Stimulated activated CD8-positive, alpha-beta memory T cell treated with anti-CD3 and anti-CD28 coated beads, Interleukin-4, amount 100 ng/mL, for 48 hours (primary cell): ENCODE measurements at places on chromosomes 6 and 20.

DNA sequence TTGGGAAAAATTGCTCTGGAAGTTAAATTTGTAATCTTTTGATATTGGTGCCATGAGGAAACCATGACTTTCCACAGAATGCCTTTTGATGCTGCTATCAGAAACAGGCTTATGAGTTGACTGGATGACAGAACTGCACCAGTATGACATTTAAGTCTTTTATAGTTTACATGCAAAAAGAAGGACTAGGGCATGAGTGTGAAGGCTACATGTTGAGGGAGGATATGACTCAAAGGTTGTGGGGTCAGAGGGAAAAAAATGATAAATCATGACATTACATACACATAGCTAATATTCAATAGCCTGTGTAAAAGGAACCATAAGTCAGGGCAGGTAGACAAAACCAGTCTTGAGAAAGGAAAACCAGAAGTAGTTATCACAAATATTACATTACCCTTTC is 182.2 kb downstream of the COL12A1 start:
- no peak for DNase-seq

DNA sequence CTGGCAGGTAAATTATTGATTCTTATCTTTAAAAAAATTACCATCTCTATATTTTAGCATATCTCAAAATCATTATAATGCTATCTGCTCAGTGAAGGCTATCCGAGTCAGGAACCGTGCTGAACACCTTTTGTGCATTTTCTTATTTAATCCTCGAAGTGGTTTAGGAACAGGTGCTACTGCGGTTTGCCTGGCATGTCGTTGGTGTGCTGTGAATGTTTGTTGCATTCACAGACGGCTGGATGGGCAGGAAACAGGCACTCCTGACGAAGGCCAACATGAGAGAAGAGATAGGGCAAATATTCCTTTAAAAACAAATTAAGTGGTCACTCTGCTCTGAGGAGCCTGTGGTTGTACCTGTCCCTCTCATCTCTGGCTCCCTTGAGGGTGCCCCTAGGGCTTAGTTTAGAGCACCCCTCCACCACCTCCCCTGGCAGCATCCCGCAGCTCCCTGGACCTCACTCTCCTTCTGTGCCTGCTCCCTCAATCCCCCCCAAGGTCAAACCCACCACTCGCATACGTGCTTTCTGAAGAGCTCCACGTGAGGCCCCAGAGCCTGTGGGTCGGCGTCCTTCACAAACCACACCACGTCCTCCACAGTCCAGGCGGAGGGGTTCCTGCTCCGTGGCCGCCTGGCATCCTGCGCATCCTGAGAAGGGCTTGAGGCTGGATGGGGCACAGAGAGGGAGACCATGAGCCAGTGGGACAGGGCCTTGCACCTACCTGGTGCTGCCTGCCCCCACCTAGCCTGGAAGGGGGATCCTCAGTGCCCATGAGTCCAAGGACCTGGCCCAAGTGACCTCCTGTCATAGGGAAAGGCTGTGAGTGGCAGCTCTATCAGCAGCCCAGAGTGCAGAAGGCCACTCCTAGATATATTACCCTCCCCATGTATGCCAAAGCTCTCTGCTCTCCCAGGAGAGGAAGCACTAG is 116.5 kb downstream of the SCML4 start:
- no peak for DNase-seq

- no peak for DNase-seq
Observed at GRCh38 chr6:150088481-150089154, 19.7 kb upstream of the ULBP3 start.

DNA sequence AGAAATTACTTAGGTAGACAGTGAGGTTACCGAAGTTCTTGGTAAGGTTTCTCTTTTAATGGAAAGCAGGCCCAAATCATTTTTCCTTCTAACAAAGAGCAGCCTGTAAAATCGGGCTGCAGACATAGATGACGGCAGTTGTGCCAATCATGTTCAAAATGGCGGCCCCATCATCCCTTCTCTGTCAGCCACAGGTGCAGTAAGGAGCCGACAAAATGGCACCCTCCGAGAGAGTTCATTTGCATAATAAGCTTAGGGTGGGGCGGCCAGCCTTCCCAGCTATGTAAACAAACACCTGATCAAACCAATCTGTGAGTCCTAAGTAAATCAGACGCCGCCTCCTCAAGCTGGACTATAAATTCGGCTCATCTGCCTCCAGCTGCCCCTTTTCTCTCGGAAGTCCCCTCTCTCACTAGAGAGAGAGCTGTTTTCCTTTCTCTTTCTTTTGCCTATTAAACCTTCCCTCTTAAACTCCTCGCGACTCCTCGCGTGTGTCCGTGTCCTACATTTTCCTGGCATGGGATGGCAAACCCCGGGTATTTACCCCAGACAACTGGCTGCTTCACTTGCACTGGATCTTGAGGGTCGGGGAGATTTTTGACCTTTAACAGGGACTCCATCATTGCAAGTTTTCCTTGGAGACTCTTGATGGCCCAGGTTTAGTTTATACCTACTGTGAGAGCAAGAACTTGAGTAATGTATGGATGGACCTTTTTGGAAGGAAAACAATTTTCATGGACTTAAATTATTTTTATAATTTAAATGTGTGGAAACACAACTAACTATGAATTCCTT is 8.9 kb upstream of the DDR1 start:
- DNase-seq: no peak

DNA sequence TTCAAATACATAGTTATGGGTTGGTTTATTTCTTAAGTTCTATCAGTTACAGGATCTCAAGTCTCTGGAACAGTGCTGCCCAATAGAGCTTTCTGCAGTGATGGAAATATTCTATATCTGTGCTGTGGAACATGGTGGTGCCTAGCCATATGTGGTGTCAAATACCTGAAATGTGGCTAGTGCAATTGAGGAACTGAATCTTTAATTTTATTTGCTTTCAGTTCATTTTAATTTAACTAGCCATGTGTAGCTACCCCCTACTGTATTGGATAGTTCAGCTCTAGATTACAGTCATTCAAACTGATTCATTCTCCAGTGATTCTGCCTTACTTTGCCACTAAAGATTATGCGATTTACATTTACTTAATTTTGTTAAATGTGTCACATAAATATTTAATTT is 503.2 kb downstream of the CDKAL1 start:
- DNase-seq: no peak

GRCh38 chr6:130132286-130132701 is 90.5 kb downstream of the SAMD3 start:
- peak; percentile 57 for DNase-seq

- DNase-seq: no peak
Observed at GRCh38 chr20:34082232-34082887, 29.7 kb downstream of the EIF2S2 start.

DNA sequence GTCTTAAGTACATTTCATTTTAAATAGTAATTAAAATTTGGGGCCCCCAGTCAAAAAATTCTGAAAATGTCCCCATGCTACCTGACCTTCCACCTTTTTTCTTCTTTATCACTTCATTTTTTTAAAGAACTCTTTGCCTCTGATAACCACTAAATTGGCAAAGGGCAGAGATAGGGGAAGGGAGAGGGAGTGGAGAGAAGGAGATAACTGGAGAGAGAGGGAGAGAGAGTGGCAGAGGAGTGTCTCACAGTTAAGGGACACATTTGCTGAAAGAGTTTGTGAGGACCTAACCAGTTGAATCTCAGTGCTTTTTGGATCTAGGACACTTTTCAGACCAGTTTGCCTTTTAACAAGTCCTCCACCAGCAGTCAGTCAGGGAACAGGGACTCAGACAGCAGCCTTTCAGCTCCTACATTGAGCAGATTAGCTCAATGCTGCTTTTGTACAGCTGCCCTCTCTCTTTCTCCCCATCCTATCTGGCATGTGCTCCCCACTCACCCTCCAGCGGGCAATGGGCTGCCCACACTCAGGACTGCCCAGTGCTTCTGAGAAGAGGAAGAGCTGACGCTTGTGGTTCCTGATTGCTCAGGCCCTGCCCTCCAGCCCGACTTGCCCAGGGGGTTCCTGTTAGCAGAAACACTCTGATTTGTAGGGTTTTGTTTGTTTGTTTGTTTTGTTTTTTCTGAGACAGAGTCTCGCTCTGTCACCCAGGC is 14.4 kb downstream of the ARMC2 start:
- no peak for DNase-seq

GRCh38 chr20:57598491-57598890 is 21.7 kb downstream of the ZBP1 start:
- DNase-seq: no peak

GRCh38 chr20:20317195-20317594 is 50.7 kb upstream of the INSM1 start:
- DNase-seq: no peak

DNA sequence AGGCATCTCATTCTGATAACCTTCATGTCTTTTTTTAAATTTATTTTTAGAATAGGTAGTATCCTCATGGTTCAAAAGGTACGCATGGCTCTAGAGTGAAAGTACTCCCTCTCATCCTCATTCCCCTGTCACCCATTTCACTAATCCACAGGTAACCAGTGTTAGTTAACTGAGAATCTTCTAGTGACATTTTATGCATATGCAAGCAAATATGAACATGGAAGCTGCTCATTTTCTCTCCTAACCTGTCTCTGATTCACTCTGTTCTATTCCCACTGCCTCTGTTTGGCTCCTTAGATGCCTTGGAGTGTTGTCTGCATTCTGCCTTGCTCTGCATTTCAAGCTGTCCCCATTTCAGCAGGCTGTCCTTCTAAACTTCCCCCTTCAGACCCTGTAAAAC is 4.5 kb downstream of the NCOA7 start:
- DNase-seq: no peak

DNA sequence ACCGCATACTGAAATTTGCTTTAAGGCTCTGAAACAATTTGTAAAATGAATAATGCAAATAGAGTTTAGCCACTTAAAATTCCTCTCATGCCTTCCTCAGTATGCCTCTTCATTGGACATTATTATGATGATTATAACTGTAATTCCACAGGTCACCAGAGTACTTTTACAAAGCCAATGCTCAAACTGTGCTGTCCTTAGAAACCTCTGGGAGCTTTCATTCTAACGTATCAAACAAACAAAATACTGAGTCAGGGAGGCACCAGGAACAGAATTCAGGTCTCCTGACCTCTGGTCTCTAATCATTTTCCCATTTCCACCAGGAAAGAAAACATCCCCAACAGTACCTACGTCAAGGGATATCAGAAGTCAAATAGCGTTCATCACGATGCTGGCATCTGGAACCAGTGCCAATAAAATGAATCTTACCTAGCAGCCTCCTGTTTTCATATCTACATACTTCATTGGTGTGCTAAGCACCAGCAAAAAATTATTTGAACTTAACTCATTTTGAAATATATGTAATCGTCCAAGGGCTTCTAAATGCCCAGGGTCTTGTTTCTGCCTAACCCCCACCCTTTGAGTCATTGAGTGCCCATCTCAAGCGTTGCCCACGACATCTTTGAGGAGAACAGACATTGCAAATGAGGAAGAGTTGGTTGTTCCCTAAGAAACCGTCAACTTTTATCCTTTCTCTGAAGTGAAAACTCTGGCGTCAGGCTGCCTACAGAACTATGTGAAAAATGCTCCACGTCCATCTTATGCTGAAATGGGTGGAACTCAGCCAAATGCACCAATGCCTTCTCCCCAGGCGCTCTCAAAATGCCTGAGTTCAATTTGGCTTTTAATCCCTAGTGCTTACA is 37.9 kb downstream of the NEDD9 start:
- no peak for DNase-seq

DNA sequence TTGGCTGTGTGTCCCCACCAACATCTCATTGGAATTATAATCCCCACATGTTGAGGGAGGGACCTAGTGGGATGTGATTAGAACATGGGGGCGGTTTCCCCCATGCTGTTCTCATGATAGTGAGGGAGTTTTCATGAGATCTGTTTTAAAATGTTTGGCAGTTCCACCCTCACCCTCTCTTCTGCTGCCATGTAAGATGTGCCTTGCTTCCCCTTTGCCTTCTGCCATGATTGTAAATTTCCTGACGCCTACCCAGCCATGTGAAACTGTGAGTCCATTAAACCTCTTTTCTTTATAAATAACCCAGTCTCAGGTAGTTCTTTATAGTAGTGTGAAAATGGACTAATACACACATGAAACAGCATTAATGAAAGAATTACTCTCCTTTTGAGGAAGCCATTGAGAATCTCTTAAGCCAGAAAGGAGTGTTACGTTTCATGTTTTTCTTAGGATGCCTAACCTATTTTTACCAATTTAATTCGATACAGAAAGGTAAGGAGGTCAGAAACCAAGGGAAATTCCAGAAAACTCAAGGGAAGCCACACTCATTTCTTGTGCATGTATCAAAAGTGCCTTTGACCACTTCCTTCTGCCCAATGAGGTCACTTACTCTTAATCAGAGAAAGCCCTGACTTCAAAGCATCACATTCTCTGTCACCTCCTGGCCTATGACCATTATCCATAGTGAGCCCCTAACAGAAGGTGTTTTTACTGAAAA is 24.7 kb upstream of the HINT3 start:
- no peak for DNase-seq

DNA sequence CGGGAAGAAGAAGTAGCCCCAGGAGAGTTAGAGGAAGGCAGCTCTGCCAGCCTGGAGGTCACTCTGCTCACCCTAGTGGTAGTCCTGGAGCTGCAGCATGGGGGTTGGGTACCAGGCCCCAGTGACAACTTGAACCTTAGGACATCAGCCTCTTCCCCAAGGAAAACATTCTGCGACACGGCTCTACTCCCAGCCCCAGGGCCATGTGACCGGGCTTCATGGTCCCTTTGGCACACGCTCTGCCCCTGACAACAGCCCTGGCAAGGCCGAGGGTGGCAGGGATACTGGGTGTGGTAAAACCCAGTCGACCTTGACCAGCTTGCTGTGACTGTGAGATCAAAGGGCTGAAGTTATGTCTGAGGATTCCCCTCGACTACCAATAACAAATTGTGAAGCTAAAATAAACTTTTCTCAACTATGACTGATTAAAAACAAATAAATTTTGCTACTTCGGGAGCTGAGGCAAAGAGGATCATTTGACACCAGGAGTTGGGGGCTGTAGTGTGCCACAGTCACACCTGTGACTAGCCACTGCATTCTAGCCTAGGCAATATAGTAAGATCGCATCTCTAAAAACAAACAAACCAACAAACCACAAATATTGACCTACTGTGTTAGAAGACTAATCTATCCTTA is 24.4 kb upstream of the ARID1B start:
- no peak for DNase-seq

DNA sequence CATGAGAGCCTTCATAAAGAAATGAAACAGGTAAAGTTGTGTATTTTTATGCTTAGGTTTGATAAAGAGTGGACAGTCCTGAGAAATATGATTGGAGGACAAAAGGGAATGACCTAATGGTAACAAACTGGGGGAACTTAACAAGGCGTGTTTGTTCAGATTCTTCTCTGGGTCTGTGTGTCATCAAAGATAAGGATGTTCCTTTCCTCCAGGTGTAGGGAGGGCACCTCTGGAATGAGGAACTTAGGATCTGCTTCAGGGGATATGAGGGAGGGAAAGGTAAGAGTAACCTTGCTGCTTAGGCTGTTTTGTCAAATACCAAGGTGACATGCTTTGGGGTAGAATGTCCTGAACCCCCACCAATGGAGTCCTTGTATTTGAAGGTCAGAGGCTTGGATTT is 291.9 kb downstream of the KCNQ5 start:
- DNase-seq: no peak

GRCh38 chr6:83182114-83182513 is 11.0 kb downstream of the PGM3 start:
- DNase-seq: no peak

DNA sequence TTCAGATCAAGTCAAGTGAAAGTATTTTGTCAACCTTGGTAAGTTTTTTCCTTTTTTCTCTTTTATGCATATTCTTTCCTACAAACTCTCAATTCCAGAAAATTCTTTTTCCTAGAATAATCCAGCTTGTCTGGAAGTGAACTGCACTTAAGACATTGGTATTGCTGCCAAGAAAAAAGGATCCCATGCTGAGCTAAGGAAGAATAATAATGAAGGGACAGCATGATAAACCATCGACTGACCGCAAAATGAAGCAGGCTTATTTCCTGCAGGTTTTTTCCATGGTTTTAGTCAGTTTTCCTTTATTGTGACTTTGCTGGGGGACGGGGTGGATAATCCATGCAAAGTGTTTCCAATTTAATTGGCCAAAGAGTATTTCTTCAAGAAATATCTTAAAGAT is 857.6 kb upstream of the SLC35B3 start:
- DNase-seq: no peak
